ENCODE measurements at places on chromosomes 7 and 10.

DNA sequence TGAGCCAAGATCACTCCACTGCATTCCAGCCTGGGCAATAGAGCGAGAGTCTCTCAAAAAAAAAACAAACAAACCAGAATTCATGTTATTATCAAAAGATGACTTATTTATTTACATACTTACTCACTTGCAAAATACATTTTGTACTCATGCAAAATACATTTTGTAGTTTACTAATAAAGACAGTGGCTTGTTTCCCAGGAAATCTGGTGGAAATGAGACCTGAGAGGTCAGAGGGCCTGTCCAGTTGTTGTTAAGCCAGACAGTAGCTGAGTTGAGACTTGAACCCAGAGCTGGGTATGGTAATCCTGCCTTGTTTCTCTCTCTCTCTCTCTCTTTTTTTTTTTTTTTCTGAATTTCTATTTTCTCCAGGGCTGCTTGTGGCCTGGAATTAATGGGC is 29.5 kb downstream of the PDSS1 start:
- no peak for DNase-seq

DNA sequence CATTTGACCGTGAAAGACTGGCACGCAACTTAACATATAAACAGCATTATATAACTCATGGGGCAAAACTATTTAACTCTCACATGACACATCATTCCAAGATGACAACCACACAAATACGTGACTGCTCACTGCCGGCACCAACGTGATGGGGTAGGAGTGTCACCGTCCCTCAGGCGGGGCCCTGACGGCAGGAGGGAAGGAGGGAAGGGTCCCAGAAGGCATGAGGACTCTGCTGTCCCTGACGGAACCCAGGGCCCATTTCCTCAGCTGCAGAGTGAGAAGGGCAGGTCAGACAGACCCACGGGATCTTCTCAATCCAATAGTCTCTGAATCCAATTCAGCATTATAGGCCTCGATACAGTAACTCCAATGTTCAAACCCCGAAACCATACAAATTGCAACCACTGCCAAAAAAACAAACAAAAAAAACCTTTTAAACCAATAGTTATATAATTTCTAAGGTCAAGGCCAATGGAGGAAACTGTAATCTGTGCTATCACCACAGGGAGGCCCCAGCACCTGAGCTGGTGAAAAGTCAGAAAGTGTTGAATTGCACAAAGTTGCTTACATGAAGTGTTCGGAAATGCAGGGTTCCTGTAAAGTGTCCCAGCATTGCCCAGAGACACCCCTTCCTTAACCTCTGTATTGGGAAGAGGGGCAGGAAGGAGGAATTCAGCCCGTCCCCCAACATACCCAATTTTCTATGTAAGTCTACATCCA is 137.4 kb downstream of the TNS3 start:
- DNase-seq, result peak; percentile 6

DNA sequence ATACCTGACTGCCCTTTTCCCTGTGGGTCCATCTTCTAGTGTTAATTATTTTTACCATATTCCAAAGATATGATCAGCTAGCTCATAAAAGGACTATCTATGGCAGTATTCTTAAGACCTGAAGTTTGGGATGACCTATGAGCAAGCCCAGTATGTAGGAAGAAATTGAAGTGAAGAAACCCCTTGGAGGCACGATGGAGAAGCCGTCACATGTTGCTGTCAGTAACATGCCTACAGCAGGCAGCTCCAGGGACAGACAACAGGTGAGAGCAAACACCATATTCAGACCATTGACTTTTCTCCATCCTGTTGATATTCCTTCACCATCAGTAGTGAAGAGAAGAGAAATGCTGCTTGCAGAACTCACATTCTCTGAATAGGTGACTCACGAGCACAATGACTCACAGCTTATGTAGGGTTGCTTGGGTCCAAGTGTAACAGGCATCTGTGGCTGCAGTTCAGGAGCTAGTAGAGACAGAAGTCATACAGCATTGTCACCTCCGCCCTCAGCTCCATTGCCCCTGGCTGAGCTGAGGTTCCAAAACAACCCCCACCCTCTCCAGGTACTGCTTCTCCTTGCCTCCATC is 8.4 kb upstream of the LYZL2 start:
- no peak for DNase-seq

DNA sequence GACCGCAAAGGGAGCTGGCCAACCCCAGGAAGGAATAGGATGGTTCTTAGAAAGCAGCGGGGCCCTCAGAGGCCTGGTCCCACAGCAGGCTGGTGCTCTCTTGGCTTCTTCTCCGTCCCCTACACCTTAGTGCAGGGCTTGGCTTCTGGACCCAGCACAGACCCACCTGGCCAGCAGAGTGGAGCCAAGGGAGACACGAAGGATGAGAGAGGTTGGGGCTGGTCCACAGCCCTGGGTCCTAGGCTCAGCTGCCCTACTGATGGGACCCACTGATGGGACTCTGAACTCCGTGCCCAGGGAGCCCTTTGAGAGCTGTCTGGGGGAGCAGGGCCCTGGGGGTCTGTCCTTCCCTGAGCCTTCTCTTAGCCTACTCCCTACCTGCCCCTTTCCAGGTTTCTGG is 6.2 kb upstream of the TLX1 start:
- no peak for DNase-seq

DNA sequence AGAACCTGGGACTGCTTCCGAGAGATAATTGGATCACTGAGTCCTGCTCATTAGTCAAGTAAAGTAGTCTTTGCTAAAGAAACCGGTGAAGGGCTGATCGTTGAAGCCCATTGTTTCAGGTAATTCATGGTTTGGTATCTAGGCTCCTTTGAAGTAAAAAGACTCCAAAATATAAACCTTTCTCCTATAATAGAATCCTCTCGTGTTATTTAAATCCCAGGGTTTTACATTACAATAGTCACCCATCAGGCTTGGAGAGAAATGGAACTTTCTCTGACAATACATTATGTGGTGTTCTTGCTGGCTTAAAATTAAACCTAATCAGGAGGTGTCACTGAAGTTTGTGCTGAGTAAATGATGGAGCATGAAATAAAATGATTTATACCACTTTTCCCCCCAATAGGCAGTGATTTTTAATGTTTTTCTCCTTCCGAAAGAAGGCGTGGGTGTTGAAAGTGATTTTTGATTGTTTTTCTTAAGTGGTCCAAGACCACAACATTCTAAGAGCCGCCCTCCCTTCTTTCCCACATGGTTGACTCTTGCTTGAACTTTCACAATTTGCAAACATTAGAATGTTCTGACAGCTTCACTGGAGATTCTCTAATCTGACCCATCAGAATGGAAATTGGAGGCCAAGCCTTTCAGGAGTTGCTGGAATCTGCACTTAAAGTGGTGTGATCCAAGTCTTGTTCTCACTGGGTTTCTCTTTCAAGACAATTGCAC is 44.2 kb downstream of the LRMDA start:
- DNase-seq, result no peak

DNA sequence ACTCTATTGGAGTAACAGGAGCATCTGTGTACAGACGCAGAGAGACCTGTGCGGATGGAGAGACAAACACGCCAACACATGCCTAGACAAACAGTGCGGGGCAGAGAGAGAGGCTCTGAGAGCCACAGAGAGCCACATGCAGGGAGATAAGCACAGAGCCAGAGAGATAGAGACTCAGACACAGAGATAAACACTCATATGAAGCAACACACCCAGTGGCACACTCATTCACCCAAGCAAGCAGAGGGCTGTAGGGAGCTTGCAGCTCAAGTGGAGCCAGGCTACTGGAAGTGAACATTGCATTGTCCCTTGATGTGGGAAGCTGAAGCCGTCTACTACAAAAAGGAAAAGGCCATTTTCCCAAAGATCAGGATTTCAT is 46.6 kb upstream of the PODXL start:
- no peak for DNase-seq

DNA sequence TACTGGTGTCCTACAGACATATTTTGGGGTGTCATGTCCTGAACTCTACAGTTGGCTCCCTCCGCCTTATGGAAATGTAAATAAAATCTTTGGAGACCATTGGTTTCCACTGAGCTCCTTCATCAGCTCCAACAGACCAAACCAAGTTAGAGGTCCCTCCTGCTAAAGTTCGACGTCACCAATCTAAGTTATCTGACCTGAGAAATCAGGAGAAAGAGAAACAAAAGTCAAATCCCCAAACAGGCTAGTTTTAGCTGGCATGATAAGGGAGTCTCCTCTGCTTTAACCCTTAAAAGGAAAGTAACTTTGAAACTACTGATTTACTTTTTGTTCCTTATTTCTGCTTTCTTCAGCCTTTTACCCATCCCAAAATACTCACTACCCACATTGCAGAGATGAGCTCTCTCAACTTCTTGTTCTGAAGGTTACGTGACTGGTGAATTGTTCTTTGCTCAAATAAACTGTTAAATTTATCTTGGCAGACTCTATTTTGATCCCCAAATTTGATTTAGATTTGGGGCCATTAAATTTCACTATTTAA is 39.9 kb downstream of the AVL9 start:
- no peak for DNase-seq

DNA sequence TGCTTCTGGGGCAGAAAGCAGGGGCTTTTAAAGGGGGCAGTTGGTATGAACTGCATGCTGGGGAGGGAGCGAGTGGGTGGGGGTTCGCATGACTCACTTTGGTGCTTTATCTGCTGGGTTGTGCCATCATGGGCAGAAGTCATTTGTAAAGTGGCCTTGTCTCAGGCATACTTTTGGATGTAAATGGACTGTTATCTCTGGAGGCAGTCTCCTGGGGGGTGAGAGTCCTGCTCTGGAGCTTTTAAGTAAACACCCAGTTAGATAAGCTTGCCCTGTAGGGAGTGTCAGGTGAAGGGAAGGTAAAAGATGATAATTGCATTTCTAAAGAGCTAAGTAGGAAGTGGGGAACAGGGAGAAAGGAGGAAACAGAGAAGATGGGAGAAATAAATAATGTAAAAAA is 1.6 kb upstream of the GSTO1 start:
- no peak for DNase-seq

GRCh38 chr7:139559364-139560105 is 36.0 kb downstream of the CLEC2L start:
- DNase-seq, result no peak

DNA sequence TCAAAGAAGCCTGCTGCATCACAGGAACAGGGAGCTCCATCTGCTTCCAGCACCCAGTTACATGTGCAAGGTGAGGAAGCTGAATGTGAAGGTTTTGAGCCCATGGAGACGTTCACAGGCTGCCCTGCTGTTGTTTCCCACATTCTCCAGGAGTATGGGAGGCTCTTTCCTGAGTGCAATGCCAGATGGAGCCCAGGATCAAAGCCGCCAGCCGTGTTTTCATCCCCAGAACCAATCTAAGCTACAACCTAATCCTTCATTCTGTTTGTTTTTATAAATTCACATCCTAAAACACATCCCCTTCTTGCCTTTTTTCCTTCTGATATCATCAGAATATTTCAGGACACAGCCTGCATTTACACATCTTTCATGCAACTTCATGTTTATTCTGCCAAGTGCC is 98.9 kb upstream of the PRR15 start:
- DNase-seq, result no peak

DNA sequence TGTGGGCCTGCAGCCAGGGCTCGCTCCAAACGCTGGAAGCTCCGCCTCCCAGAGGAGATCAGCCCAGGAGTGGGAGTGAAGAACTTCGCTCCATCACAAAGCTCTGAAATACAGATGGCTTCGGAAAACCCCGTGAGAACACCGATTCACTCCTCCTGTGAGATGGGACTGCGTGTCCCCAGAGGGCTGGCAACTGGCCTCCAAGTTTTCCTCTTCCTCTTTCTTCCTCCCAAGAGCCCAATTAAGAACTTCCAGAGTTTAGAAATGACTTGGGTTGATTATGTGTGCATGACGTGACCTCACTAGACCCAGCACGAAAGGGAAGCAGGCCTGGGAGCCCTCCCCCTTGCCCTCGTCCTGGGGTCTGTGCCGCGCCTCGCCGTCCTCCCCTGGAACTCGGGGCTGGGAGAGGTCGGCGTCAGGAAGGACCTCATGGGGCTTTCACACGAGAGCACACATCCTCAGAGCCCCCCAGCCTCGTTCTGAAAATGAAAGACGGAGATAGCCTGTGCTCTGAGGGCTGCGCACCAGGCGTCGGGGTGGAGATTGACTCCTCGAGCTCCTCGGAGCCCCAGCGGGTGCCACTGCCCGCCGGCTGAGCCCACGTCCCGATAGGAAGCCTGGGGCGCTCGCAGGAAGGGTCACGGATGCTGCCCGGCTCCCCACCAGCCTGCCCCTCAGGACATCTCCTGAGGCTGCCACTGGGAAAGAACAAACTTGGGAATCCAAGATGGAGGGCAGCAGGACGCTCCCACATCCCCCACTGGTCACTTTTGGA is 37.8 kb downstream of the PTPRN2 start:
- no peak for DNase-seq

GRCh38 chr10:3757638-3758490 is 27.1 kb downstream of the KLF6 start:
- DNase-seq, result peak; percentile 39

GRCh38 chr7:157565981-157566630 is 229.3 kb downstream of the DNAJB6 start:
- DNase-seq, result no peak

DNA sequence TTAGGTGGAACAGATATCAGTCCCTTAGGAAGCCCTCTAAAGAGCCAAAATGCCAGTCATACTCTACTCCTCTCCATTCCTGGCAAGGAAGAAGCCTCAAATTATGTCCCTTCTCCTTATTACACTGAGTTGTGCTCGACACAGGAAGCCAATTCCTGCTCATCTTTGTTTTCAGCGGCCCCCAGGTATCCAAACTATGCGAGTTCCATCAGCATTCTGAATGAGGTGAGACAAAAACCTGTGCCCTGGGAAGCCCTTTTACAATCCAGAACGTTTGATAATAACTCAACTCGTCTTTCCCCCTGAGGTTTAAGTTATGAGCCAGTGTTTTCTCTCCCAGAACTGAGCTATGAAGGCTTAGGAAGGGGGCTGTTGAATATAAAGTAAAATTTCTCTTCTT is 580.5 kb downstream of the NXPH1 start:
- DNase-seq, result no peak

DNA sequence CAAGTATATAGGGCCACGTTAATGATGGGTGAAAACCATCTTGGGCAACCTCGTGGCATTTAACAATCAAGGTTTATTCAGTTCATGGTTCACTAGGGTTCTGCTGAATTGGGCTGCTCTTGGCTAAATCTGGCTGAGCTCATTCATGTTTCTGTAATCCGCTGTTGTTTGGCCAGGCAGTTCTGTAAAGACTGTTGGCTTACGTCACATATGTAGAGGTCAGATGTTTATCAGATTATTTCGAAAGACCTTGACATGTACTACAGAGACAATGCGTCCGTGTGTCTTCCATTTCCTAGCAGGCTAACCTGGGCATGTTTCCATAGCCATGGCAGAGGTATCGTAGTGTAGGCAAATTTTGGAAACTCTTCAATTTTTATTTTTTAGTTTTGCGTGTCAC is 190.0 kb upstream of the ZWINT start:
- DNase-seq, result no peak

DNA sequence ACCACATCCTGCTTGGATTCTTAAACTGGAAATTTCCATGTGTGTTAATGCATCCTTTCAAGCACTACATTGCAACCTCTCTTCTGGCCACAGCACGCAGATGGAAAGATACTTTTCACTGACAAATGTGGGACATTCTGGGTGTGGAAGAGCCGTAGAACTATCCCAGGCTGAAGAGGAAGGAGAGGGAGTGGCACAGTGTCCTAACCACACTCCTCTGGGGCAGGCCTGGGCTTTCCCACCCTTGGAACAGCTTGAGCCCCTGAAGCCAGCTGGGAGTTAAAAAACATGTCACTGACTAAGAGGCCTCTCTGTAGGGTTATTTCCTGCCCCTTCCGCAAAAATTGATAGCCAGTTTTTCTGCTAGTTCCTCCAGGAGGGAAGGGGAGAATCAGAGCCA is 34.0 kb upstream of the DNMBP start:
- no peak for DNase-seq

GRCh38 chr7:47586925-47587324 is 5.0 kb upstream of the TNS3 start:
- no peak for DNase-seq

- DNase-seq, result no peak
Observed at GRCh38 chr7:98163704-98164494, 47.3 kb upstream of the BHLHA15 start.

Data from naive B cell (primary cell).